Body of pancreas (tissue), 4 donors: ENCODE measurements at places on chromosomes 2 and 18. TPM values are rescaled to one million over a fixed set of nuclear protein-coding genes. Genes with fewer than 3 reads are reported as not detected.
A peak's percentile ranks its signal among the peaks of the same experiment; 100 is the strongest.

The GRB14 gene
- total RNA-seq: 27.5 TPM

The ELOA2 gene
- not detected for total RNA-seq

The ACVR1C gene
- 6.6 TPM for total RNA-seq

The PTPRN gene
- total RNA-seq: 19.8 TPM

The HOXD8 gene
- 3.1 TPM for total RNA-seq

The LINC00305 gene
- not detected for total RNA-seq

The TFCP2L1 gene
- total RNA-seq: 4.6 TPM

The RGPD3 gene
- not detected for total RNA-seq

- DNase-seq: no peak
Observed at GRCh38 chr2:232330068-232330999, 48.2 kb upstream of the ALPP start.

DNA sequence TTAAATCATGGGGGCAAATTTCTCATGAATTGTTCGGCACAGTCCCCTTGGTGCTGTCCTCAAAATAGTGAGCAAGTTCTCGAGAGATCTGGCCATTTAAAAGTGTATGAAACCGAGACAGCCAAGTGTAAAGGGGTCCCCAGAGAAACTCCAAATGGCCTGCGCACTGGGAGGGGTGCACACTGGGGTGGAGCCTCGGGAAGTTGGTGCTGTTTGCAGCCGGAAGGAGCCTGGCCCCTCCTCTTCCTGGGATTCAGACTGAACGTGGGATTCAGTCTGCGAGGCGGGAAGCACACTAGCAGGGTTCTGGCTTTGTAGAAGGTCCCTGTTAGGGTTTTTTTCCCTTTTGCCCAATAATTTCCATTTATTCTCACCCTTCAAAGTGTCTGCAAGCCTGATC lies 48.8 kb downstream of the RABL2A start:
- DNase-seq: no peak

DNA sequence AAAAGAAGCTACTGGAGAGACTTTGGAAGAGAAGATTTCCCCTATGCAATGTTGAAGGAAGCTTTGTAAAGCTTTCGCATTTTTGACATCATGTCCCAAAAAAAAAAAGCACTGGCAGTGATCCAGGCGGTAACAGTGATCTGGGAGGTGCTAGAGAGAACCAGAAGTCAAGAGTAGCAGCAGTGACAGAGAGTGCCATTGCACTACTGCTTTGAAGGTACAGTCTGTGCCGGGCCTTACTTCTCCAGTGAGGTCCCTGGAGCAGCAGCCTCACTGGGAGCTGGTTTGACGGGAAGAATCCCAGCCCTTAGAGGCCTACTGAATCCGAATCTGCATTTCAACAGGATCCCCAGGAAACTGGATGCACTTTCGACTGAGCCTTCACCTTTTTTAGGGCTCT lies 50.9 kb upstream of the ATL2 start:
- no peak for DNase-seq

DNA sequence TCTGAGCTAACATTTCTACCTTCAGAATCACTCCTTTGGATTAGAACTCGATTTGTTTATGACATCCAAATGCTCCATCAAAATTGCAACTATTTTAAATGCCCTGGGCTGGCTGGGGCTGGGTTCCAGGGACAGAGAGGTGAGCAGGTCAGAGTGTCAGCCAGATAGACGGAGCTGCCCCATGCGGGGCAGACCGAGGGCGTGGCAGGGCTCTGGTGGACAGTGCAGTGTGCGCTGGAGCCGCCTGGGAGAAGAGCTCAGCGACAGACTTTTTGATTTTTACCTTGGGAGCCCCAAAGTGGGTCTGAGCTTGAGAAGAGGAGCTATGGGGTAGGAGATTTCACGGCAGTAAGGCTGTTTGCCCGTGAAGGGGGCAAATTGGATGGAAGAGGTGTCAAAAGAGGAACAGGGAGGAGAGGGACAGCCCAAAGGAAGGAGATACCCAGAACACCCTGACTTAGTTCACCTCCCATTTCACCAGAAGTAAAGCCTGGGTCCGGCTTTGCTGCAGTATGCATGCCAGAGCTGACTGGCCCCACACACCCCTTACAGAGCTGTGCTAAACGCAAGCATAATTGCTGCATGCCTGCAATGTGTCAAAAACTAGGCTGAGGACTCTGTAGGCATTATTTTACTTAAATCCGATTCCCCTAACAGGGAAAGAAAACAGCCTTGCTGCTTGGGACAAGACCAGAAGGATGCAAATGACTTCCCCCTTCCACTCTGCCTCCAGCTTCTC lies 33.7 kb downstream of the EN1 start:
- DNase-seq: no peak

DNA sequence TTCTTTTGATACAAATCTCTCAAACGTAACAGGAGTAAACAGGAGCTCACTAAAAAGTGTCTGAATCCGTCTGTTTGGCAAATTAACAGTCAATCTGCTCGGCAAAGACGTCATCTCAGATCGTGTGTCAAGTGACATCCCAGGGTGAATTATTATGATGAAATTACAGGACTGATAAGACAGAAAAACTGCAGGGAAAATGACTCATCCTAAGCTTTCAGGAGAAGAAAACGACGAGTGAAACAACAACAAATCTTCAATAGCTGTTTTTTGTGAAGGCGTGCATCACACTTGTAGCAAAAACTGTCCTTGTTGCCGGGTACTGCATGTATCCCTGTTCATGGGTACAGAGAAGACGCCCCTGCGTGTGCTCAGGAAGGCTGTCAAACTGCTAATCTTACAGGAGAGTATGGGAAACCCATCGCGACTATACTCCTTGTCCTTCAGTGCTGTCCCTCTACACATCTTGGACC lies 24.9 kb downstream of the EPB41L3 start:
- DNase-seq: no peak

- no peak for DNase-seq
Observed at GRCh38 chr2:24957221-24957620, 14.5 kb downstream of the DNAJC27 start.

DNA sequence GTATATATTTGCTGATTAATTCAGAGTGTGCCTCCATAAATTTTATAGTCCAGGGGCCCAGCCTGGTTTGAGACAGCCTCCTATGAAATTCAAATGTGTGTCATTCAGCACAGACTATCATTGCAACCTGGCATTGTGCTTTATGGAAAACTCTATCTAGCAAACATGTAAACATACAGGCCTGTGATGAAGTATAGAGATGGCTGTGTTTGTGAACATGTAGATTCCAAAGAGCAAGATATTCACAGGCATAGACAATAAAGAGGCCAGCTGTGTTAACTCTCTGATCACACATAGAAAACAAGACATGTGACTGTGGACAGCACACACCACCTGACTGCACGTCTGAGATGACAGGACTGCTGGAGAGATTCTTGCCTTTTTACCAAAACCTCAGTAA lies 297.9 kb downstream of the EN1 start:
- no peak for DNase-seq

- no peak for DNase-seq
Observed at GRCh38 chr2:239539083-239539775, 138.4 kb upstream of the HDAC4 start.

DNA sequence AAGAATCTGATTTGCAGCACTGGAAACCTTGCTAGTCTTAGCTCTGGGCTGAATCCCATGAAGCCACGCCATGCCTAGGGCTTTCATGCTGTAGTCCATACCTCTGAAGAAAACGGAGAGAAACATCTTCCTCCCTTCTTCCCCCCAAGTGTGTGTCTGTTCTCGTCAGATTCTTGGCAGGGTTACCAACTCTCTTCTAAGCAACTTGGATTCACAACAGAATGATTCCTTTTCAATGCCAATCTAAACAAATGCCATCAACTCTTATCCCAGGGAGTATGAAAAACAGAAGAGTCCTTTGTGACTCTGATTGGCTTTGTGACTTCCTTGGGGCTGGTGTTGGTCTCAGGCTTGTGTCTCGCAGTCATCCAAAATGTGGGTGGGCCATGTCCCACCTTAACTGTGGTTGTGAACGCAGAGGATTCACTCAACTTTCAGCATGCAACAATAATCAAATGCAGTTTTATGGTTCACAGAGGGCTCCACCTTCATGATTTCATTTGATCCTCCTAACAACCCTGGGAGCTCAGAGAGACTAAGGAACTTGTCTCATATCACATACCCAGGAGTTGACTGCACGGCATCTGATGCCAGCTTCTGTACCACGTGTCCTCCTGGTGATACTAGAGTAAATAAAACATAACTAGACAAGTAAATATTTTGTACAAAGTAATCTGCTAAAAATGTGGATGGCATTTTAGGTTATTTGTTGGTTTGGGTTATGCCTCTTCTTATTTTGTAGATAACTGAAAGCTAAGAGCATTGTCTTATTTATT lies 186.0 kb upstream of the TNP1 start:
- no peak for DNase-seq

DNA sequence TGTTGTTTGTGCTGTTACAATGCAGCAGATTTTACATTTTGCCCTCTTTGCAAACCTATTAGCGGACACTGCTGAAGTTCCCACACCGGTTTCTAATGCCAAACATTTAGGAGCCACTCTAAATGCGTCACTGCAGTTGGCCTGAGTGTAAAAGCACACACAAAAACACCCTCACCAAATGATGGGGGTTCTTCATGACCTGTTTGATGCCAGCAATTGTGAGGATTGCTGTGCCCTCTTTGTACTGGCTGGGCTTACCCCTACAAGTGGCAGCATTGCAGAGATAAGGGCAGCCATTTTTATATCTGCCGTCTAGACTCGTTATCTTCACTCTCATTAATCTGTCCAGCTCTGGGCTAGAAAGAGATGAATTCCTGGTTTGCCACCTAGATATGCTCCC lies 85.3 kb downstream of the NRP2 start:
- no peak for DNase-seq

- no peak for DNase-seq
Observed at GRCh38 chr2:238855299-238855698, 7.4 kb downstream of the TWIST2 start.

- no peak for DNase-seq
Observed at GRCh38 chr18:50338122-50338521, 36.7 kb upstream of the SKA1 start.

DNA sequence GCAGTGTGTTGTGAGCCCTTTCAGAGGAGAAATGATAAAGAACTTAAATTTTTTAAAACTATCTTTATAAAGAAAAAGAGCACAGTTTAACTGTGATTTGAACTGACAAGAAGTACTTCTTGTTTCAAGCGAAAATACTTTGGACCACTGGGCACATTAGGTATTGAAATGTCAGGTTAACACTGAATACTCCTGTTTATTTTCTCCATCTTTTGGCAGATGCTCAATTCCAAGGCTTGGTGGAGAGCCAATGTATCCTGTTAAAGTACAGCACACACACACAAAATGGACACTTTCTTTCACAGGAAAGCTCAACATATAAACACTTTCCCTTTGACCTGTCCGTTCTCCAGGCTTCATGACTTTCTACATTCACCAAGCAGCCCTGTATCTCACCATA lies 32.6 kb upstream of the SP3 start:
- peak; percentile 39 for DNase-seq

DNA sequence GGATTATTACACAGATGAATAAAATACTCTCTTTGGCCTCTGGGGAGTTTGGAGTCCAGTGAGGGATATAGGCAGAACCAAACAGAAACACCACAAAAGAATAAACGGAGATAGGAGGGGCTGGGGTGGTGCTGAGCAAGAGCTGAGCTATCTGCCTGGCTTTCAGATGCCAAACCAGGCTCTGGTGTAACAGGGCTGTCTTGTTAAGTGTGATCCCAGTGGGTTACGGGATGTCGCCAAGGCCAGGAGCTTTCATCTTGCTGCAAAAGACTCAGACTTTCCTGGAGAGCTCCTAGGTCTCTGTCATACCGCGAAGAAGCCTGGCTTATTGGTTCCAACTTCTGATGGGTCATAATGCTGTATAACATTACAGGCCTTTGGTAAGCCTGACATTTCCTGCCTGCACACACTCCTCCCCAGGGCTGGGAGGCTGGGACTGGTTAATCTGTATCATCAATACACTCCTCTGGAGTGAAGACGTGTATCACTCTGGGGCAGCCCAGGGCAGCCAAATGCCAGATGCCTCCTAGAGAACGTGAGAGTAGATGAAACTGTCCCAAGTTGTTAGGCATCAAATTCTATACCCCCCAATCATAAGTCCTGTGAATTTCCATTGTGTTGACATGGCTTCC lies 60.5 kb downstream of the STPG4 start:
- no peak for DNase-seq

GRCh38 chr2:151927501-151928221 lies 99.4 kb upstream of the ARL5A start:
- no peak for DNase-seq

DNA sequence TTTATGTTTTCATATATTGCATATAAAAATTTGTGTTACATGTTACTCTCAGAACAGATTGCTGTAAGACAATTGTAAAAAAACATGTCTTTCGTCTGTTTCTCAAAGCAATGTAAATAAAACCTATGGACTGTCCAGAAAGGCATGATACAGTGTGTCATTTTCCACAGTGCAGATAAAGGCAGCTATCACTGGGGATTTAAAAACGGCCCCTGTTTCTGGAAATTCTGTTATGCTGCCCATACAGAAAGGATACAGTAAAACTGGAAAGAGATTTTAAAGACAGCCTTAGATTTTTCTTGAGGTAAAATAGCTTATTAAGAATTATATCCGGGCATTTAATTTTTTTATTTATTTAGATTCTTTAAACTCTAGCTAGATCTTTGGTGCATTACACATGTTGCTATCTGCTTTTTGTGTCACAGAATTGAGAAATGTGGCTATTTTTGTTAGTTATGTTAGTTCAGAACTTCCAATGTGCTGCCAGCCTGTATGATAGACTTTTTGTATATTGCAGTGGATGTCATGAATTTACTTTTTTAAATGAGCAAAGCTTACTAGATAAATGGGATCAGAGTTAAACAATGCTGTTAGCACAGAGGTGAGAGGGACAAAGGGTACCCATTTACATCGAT lies 859 bp upstream of the INO80D start:
- DNase-seq: no peak

DNA sequence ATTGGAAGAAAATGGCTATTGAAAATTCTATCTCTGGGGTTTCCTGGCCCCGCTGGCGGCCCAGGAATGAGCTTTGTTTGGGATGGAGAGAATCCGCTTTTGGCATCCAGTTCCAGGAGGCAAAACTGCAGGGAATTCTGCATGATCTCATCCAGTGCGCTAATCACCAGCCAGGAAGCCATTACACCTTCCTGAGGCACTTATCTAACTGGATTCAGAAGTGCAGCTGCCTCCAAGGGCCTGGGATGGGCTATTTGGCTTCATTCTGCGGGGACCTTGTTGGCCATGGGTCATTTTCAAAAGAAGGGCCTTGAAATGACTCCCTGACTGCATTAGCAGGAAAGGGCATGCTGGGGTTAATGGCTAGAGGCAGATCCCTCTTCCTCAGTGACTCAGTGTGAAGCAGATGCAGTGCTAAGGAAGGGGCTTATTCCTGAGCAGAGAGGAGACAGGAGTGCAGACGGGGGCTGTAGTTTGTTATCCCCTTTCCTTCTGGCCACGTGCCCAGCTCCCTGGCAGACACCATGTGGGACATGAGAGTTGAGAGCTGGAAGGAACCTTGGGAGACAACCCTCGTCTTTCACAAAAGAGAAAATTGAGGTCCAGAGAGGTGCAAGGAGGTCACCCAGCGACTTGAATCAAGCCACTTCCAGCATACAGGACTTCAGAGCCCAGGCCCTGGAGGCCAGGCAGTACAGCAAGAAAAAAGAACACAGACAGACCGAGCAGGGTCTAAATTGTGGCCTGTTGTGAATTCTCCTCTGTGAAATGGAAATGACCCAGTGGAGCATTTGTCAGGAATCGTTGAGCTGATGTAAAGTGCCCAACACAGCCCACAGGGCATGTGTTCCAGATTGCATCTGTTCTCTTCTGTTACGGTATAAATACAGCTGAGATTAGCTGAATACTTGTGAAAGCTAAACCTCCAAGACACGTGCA lies 161.8 kb downstream of the PRKCE start:
- DNase-seq: no peak

GRCh38 chr2:232632904-232633412 lies 446 bp upstream of the EFHD1 start:
- peak; percentile 19 for DNase-seq

- no peak for DNase-seq
Observed at GRCh38 chr18:2642771-2643170, 12.8 kb upstream of the SMCHD1 start.
